ENCODE measurements at places on chromosomes 11 and 22. TPM values are rescaled to one million over a fixed set of nuclear protein-coding genes. Genes with fewer than 3 reads are reported as not detected.

CFAP68 gene
- 6.9 TPM for total RNA-seq

ADM2 gene
- not detected for total RNA-seq

CASP5 gene
- 0.47 TPM for total RNA-seq

ZBTB16 gene
- 9.7 TPM for total RNA-seq

CNGA4 gene
- 0.31 TPM for total RNA-seq

AGBL2 gene
- total RNA-seq: 0.78 TPM

P4HA3 gene
- total RNA-seq: not detected

Measured in occipital lobe (tissue), 3 donors.